RCC 7860 (cell line): ENCODE measurements at places on chromosomes 5 and 9.

DNA sequence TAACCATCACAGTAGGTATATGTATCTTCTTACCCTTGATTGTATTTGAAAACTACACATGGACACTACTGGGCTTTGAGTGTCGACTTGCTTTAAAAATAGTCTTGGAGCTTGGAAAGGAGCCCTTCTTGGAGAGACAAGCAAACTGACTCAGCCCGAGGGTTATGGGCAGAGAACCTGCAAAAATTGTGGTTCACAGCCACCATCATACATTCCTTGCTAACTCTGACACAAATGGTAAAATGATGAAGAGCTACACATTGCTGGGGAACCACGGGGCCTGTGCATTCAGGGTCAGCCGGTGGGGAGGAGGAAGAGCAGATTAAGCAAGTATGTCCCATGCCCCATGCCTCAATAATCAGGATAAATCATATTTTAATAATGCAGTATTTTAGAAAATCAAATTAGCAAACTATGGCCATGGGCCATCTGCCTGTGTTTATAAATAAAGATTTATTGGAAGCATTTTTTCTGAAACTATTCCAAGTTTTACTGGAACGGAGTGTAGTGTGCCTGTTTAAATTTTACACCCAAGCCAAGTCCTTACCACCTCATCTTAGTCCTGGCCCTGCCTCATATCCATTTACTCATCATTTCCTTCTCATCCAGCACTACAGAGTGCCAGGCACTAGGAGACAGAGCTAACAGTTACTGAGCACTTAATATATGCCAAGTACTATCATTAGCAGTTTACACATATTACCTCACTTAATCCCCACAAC, 195.7 kb downstream of the PALM2AKAP2 start:
- DNase-seq = no peak

- DNase-seq = peak; percentile 78
Measured at GRCh38 chr5:137231540-137231939, 267.6 kb downstream of the SPOCK1 start.

GRCh38 chr5:170362102-170362501, 27.1 kb downstream of the KCNMB1 start:
- DNase-seq = no peak

DNA sequence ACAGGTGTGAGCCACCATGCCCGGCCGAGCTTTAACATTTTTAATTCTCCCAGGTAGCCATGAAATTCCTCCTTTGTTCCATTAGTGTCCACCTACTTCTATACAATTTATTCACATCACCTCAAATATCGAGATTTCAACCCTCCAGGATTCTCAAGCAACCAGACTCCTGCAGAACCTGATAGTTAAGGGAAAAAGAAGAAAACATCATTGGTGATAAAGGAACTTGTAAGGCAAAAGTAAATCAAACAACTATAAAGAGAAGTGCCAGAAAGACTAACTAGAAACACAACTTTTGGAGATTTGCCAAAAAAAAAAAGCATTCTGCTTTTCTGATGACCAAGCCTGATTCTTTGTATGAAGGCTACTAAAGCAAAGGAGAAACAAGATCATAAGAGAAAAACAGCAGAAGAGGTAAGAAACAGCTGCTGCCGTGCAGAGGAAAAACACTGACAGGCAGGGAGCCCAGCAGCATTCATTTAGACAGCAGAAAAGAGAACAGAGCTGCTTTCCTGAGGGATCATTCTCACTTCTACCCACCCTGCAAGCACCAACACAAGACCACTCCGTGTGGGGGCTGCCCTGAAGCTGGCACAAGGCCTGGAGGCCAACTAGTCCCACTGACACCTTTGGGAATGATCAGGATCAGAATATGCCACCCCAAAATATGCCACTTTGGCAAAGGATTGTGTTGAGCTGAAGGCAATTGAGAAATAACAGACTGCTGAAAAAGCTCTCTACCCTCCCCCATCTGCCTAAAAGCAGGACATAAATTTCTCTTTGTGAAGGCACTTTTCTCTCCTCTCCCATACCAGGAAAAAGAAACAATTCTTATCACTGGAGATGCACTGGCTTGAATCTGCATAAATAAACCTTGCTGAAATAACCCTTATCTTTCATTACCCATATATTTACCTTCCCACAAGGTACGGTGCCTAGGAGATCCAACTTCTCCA, 75.1 kb downstream of the ALDH7A1 start:
- DNase-seq = no peak

- no peak for DNase-seq
Measured at GRCh38 chr9:16627521-16627920, 242.9 kb downstream of the BNC2 start.

- DNase-seq = no peak
Measured at GRCh38 chr9:81777482-81777881, 88.1 kb upstream of the TLE1 start.
